ENCODE measurements at places on chromosomes 7 and 10.

DNA sequence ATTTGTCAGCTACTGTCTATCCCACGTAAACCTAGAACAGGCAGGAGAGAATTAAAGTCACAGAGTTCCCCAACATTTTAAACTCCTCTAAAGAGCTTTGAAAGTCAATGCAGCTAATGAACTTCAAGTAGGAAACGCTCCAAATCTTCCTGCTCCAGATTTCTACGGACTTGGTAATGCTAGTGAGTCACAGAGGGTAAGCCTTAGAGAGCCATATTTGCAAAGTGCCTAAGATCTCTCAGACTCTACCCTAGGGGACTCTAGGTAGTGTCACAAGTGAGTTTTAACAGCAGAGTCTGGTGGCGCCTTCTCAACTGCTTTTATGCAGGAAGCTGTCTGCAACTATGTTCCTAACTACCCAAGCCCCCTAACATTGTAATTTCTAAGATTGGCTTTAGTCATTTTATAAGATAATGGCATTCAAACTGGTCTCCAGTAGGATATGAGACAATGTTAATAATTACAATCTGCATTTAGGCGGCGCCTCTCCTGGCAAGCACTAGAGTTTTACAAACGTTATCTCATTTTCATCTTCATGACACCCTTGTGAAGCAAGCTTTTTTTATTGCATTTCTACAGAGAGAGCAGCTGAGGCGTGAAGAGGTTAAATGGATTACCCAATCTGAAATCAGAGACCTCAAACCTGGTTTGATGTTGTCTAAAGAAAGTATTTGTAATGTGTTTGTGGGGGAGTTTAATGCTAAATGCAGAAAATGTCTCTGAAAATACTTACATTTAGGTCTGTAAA lies 22.0 kb upstream of the FZD1 start:
- no peak for DNase-seq

DNA sequence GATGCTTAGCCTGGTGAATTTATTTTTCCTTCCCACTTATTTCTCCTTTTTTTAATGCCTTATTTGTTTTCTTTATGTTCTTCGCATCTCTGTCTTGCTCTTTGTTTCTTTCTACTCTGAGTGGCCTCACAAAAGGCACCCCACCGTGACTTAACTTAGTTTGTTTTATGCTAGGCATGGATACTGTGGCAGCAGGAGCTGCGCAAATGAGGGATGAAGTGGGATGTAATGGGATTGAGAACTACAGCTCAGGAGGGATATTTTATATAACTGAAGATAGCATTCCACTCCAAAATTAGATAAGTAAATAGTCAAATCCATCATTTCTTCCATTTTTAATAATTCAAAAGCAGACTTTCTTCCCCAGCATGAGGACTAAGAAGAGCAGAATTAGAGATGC lies 1.7 kb upstream of the CACNA2D1 start:
- DNase-seq: no peak

DNA sequence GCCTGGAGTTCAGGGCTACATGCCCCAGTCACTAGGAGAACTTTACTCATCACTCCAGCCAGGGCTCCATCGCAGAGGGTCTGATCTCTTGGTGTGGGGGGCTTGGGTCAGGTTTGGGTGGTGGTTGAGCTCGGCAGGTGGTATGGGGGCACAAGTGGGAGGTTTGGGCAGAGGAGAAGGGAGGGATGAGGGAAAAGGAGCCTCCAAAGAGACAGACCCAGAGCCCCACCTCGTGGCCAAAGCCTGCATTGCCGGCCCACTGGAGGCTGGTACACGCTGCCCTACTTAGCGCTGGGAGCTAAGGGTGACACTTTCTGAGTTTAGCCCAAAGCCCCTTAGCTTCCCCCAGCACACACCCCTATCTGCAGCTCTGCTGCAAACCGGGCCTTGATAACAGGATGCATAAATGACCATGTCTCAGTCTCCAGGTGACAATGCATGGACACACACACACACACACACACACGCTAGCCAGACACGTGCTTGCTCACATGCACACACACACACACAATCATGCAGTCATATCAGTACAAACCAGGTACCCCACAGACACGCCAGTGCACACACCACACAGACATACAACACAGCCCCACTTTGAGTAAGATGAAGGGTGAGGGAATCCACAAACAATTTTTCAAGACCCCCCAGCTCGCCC lies 14.7 kb downstream of the LZTS2 start:
- DNase-seq: peak; percentile 36

DNA sequence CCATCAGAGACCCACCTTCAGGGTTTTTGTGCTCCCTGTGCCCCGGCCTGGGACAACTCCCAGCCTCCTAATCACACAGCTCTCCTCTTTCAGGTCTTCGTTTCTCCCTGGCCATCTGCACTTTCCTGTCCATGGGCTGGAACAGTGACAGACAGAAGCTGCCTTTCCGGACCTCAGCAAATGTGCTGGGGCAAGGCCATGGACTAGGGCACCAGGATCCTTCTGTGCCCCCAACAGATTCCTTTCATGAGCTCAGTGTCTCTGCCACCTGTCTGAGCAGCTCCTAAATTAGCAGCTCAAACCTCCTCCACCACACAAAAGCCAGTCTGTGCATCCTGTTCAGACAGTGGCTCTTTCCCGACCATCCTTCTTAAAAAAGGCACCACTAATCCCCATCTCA lies 41.9 kb upstream of the FRMD4A start:
- DNase-seq: no peak

DNA sequence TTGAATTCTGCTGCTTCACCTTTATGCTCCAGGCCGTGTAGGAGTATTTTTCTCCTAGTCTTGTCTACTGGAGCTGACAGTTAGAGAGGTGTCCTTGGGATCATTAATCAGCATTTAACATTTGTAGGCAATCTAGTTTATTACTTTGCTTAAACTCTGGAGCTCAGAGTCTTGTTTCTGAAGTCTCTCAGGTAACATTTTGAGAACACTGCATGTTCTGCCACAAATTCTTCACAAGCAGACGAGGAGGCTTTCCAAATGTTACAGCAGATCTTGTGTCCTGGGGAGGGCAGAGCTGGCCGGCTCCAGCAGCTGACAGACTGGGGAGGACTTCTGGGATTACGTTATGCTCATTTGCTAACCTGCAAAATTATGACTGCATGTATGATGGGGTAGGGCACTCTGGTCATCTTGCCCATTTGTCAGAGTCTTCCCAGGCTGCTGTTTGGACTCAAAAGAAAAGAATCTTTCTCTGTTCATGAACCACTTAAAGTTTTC lies 50.5 kb downstream of the GALNT17 start:
- DNase-seq: no peak

GRCh38 chr7:94095316-94096009 lies 91.3 kb upstream of the BET1 start:
- DNase-seq: no peak

- no peak for DNase-seq
Measured at GRCh38 chr7:152307902-152308301, 127.9 kb downstream of the KMT2C start.

- DNase-seq: no peak
Measured at GRCh38 chr10:74047871-74048270, 50.0 kb downstream of the VCL start.

- DNase-seq: no peak
Measured at GRCh38 chr7:30980194-30980593, 16.4 kb downstream of the GHRHR start.

GRCh38 chr10:121154846-121155245 lies 303.7 kb downstream of the WDR11 start:
- no peak for DNase-seq

DNA sequence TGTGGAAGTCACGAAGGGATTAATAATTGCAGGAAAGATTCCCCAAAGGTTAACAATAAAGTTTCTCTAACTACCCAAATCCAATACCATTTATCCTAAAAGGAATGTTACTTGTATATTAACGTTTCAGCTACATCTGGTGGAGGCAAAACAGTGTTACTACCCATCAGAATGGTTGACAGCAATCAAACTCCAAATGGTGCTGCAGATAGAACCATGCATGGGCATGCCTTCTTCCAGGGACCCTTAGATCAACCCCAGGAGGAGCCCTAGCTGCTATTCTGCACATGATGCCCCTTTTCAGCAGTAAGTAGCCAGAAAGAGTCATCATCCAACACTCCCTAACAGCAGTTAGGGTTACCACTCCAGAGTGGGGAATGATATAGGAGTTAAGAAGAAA lies 336.3 kb downstream of the GRID1 start:
- no peak for DNase-seq

DNA sequence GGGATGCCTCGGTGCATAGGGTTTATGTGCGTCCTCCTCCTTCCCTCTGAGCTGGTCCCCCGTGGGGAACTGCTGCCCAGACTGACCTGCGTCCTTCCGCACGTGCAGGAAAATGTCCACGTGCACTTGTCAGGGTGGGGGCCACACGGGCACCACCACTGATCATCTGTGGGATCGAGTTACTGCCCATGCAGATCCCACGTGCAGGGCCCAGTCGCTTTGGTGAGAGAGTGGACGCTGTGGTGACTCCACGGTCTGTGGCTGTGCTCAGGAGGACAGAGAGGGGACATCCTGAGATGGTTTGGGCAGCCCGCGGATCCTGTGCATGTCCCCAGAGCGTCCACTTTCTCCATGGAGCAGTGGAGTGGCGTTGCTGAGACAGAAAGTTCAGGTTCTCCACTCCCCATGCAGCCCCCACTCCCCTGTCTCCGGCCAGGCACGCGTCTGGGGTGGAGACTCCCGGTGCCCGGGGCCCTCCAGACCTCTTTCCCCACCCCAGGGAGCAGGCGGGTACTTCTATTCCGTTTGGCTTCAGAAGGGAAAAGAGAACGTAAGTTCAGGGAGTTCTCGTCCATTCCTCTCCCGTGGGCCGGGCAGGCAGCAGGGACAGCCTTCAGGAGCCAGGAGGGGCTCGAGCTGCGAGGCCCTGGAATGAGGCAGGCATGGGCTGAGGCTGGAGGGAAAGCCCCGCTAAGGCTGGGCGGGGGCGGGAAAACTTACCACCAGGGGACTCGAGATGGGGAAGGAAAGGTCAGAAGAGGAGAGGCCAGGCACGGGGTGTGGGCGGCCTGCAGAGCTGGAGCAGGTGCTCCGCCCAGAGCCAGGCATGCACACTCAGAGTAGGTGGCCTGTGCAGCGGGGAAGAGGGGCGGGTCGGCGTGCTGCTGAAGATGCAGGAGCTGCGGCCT lies 59.9 kb downstream of the EGFR start:
- no peak for DNase-seq
